ENCODE measurements at places on chromosomes 6 and 20.

DNA sequence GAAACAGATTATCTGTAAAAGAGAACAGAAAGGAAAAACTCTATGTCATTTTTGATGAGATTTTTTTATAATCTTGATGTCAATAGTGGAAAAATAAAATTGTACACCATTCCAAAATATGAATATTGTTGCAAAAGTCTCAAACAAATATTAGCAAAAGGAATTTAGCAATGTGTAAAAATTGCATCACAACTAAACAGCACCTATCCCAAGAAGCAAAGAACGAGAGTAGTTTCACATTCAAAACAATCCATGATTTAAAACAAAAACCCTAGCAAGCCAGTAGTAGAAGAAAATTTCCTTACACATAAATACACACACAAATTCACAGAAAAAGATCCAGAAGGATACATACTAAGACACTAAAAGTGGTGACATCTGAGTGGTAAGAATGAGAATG, 38.4 kb downstream of the LCA5 start:
- DNase-seq = no peak

DNA sequence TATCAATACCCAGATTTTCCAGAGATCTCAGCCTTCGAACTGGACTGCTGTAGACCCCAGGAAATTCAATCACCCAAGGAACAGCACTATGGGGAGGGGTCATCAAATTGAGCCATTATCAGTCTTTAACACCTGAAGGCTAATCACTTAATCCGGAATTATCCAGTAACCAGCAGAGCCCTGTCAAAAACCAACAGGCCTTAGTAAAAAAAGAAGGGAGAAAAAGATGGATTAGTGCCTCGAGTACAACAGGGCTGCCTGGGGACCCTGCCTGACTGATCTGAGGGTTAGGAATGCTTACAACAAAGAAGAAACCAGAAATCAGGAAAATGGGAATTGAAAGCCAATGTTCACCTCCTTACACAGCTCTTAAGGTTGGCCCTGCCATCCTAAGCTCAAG, 7.6 kb downstream of the RRAGD start:
- no peak for DNase-seq

DNA sequence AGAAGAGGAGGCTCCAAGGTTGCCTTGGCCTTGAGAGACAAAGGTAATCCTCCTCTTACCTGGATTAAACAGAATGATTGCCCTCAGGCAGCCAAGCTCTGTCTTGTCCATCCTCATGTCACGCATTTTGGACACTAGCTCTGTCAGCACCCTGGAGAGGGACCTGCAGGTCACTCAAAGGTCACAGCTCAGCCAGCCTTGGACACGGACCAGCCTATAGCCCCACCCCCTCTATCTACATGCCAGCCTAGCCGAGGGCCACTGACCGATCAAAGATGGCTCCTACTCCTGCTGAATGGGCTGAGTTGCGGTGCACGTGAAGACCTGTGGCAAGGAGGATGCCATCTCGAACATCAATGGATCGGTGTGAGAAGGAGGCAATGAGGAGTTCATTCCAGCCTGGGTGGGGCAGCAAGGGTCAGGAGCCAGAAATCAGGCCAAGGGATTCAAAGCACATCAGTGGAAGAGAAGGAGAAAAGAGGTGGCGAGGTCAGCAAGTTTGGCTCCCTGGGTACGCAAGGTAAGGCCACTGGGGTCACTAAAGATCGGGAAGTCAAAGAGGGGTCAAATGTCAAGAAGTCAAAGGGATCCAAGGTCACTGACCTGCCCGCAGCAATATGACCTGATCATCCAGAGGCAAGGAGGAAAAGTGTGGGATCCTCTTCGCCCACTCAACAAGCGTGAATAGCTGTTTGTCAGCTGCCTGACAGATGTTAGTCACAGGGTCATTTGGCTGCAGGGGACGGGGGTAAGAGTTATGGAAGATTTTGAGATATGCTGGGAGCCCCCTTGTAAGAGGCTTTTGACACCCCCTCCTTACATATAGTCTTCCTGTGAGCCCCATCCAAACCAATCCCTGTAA, 3.3 kb upstream of the COL11A2 start:
- DNase-seq = no peak

DNA sequence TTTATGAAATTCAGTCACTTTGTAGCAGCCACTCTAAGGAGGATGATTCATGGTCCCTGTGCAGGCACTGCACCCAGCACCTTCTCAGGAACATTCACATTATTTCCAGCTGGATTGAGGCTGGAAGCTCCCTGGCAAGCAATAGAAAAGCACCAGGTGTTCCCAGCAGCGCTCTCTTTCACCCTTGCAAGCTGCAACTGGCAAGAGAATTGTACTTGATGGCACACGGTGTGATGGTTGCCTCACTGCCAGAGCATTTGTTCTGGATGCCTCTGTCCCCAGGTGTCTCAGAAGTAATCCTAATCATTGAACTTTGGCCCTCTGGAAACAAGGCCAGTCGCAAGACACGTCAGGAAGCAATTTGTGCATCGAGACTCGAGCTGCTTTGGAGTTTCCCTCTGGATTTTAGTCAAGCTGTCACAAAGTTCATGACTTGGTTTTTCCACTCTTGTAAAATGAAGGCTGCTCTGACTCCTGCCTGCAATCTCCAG, 24.9 kb upstream of the PHACTR2 start:
- no peak for DNase-seq

- DNase-seq = no peak
Measured at GRCh38 chr6:43800298-43800623, 30.2 kb downstream of the VEGFA start.

DNA sequence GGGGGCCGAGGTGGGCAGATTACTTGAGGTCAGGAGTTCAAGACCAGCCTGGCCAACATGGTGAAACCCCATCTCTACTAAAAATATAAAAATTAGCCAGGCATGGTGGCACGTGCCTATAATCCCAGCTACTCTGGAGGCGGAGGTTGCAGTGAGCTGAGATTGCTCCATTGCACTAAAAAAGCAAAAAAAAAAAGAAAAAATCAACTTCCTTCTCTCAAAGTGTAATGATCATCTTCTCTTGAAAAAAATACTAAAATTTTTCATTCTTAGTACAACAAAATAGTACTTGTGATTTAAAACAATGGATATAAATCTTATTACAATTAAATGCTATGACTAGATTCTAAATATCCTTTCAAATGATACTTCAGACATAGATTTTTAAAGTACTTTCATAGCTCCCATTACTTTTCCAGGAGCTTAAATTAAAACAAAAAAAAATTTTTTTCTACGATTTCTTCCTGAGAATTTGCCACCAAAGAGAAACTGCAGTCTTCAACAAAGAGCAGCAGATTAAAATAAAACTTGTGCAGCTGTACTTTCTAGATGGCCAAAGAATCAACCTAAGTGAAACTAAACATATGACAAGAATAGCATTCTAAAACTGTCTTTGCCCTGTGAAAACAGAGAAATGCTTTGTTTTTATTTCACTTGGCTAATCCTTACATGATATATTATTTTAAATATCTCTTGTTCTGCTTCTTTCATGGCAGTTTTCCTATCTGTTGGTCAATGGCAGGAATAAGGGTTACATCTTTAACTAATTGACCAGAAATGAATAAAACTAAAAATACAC, 75.2 kb downstream of the MAP3K5 start:
- no peak for DNase-seq

DNA sequence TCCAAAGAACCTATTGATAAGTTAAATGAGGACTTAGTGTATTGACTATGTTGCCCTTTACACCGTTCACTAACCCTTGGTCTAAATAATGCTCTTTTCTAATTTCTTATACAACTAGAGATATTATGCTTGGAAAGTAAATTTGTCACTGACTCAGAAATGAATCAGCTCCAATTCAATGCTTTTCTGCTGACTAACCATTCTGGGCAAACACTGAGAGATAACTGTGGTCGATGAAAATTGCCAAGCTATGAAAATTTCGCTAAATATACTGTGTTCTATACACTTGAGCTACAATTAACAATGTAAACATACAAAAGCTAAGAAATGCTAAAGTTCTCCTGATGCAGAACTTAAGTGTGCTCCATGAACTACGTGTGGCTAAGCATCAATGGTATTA, 23.1 kb upstream of the FBXO9 start:
- no peak for DNase-seq

DNA sequence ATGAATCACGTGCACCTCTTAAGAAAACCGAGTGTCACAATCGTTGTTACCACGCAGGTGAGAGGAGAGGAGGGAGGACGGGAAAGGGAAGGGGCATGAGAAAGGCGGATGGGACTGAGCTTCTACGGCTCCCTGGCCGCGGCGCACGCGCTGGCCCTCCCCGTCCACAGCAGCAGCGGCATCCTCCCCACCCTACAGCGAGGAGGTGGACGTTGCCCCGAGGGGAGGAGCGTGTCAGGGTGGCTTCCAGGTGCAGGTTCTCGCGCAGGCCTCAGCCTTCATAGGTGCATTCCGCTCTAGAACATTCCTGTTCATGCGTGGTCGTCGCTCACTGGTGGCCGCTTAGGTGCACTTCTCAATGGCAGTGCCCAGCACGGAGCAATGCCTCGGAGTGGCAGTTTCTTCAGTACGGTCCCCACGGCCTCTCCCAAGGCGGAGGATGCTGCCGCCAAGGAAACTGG, 29.7 kb upstream of the AFDN start:
- peak; percentile 44 for DNase-seq

GRCh38 chr6:90048206-90048967, 154.1 kb downstream of the GJA10 start:
- DNase-seq = no peak

DNA sequence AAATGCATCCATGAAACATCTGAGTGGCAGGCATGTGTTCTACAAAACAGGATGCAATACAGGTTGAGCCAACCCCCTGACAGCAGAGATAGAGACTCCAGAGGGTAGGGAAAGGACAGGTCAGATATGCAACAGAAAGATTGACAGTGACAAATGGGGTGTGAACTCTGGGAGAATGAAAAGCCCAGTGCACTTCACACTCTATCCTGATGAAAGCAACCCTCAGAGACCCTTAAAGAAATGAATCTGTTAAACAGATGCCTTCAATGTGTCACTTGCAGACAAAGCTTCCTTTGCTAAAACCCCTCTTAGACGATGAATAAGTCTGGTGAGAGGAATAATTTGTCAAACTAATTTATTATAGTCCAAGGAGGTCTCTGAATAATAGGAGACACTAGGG, 89.9 kb downstream of the RFPL4B start:
- no peak for DNase-seq

DNA sequence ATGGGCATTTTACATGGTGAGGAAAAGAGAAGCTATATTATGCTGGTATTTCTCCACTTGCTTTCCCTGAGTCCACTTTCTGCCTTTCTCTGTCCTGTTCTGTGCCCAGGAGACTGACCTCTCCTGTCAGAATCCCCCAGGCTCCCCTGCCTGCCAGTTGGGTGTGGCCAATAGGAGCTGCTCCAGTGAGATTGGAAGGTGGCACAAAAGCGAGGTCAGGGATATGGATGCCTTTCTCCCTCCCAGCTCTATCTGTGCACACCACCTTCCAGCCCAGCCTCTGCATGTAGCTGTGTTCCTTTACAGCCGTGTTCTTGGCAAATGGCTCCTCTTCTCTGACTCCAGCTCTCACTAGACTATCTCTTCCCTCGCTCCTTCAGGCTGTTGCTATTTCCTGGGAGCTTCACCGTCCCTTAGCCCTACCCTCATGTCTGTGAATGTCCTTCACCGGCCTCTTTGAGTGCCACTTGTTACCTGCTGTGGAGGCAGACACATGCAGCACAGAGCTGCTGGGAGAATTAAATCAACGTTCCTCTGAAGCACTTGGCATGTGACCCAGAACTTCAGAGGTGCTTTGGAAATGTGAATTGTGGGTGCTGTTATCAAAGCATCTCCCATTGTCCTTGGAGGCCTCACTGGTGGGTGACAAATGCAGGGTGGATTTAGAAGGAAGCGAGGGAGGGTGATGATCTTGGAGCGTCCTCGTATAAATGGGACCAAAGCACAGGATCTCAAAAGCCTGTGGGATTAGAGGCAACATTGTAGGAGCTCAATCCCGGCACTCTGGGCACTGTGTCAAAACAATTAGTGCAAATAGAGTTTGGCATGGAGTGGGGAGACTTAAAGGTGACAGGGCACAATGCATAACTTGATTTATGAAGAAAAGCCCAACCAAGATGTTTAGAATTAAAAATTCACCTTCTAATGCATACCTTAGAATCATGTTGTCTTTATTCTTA, 28.9 kb upstream of the RALGAPA2 start:
- no peak for DNase-seq

- DNase-seq = no peak
Measured at GRCh38 chr6:166567107-166567506, 19.4 kb downstream of the RAMACL start.

GRCh38 chr6:17057322-17057721, 44.5 kb upstream of the STMND1 start:
- no peak for DNase-seq

- no peak for DNase-seq
Measured at GRCh38 chr20:61370841-61371303, 118.8 kb downstream of the CDH4 start.

DNA sequence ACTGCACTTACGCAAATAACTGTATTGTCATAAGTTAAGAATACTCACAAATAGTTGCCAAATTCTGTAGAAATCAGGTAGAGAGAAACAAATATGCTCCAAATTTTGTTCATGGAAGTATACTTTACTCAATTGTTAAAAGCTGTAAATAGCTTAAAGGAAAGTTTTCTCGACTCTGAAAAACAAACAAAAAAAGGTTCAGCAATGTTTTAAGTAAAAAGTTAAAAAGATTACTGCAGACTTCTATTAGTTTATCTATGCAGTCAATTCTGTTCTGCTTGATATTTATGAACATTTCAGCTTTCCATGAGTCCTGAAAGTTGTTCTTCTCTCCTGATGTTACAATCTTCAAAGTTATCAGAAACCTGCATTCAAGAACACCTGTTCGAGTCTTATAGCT, 37.5 kb upstream of the FAM8A1 start:
- no peak for DNase-seq

- DNase-seq = peak; percentile 69
Measured at GRCh38 chr20:21100578-21101452, 5.3 kb downstream of the LINC00237 start.

DNA sequence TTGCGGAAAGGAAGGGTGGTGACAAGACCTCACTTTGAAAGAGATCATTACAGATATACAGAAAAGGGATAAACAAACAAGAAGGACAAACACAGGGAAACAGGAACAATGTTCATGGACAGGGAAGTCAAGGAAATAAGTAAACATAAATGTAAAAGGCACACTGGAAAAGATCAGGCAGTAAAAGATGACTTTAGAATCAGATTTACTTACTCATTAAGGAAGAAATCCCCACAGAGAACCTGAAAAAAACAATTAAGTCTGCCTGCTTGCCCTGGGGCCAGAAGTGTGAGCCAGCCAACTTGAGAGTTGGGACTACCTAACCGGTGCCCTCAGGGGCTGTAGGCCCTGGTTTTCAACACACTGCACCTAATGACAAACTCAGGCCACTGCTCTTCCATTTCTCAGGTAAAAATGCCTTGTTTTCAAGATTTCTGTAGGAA, 1.7 kb downstream of the APMAP start:
- peak; percentile 40 for DNase-seq
